ENCODE measurements at places on chromosomes 3 and 15. TPM values are rescaled to one million over a fixed set of nuclear protein-coding genes. Genes with fewer than 3 reads are reported as not detected.

ITGA11 gene
- 10.3 TPM for total RNA-seq

ACKR4 gene
- 3.1 TPM for total RNA-seq

KIF15 gene
- total RNA-seq: 0.53 TPM

DNA sequence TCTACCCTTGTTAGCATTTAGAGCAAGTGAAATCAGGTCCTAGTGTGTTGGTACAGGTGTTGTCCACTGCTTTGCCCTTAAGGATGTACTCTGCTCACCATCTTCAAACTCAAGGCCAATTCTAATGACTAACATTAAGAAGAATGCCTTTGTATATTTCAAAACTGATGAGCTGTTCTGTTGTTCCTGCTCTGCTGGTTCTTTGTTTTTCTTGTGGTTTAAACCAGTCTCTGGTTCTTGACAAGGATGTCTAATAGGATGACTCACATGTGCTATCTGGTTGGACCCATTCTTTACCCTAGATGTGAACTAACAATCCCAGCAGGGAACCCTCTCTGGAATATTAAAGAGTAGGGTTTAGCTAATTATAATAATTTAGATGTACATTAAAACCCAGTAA is 17.3 kb downstream of the ABHD5 start:
- DNase-seq: no peak

DNA sequence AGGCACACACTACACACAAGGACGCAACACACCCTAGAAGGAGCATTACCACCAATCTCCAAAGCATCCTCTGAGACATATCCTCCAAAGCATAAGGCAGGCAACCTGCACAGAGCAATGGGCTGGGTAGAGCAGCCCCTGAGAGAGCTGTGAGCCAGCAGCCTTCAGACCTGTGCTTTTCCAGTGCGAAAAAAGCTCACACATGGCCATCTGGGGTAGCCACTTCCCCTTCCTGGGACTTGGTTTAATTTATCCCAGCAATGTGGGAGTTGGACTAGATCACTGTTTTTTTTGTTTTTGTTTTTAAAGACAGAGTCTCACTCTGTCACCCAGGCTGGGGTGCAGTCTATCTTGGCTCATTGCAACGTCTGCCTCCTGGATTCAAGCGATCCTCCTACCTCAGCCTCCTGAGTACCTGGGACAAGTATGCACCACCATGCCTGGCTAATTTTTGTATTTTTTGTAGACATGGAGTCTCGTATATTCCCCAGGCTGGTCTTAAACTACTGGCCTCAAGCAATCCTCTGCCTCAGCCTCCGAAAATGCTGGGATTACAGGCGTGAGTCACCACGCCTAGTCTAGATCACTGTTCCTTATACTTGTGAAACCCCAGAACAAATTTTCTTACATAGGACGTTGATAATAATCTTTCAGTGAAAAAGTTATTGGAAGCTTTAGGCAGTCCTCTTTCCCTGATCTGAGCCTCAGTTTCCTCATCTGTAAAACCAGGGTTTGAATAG is 18.9 kb downstream of the PTPN23 start:
- DNase-seq: no peak

DNA sequence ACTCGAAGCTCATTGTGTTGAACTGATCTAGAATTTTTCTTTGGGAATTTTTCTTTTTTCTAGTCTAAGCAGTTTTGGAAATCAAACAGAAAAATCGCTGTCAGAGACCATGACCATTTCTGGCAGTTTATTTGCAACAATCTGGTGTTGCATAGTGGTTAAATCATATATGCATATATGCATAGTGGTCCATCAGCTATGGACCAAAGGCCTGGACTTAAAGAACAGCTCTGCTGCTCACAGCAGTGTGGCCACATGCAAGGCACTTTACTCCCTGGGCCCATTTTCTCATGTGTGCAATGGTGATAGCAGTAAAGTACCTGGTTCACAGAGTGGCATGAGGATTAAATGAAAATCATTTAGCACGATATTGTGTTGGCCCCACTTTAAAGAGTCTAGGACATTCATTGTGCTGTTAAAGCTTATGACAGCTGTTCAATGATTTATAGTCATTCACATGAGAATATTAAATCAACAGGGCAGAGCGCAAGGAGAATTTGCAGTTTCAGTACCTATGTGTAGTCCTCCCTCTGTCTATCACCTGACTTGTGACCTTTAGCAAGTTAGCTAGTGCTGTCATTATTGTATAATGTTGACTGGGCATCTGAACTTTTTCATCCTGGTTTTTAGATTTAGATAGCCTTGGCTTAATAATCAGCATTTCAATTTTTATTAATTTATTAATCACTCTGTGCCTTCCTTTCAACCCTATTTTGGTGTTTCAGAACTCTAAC is 46.4 kb downstream of the BLM start:
- no peak for DNase-seq

DNA sequence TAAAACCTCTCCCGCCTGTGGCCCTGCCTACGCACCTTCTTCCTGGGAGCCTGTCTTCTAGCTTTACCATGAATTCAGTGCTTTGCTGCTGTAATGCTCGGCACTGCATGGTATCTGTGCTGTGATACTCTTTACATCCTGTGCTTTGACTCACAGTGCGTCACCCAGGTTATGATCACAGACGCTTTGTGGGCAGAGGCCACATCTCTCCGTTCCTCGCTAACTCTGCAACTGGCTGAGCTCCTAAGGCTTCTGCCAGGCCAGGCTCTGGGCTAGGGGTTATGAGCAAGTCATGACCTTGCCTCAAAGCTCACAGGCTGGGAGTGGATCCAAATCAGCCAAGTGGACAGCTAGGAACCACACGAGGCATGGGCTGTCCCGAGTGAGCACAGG is 23.2 kb downstream of the SPTBN5 start:
- DNase-seq: no peak

Data from sciatic nerve (tissue), 2 donors.